T follicular helper cell (primary cell): ENCODE measurements at places on chromosomes 13 and 19.

- DNase-seq: no peak
Measured at GRCh38 chr13:30619731-30620130, 2.0 kb downstream of the USPL1 start.

DNA sequence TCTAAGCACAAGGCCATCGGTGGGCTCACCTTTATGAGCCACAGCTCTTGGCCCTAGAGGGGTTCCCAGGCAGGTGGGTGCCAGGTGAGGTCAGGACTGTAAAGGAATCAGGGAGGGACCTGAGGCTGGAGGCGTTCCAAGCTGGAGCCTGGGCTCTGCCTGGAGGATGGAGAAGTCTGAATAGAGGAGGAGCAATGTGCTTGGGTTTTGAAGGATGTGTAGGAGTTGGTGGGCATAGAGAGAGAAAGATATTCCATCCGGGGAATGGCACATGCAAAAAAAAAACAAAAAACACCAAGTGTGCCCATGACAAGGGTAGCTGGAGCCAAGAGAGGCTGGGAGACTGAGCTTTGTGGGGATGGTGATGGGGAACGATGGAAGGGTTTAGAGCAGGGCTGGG lies 2.4 kb downstream of the GRIN3B start:
- DNase-seq: no peak

GRCh38 chr19:48154003-48154402 lies 16.1 kb downstream of the LIG1 start:
- no peak for DNase-seq

DNA sequence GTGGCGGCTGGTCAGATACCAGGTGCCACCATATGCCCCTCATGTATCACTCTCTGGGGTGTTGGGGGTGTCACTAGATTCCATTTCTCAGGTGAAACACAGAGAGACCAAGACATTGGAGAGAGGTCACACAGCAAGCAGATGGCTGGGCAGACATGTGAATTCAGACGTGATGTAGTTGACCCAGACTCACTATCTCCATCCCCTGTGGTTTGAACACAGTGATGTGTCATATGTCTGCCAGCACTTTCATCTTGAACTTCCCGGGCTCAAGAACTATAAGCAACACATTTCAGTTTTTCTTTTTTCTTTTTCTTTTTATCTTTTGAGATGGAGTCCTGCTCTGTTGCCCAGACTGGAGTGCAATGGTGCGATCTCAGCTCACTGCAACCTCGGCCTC lies 16.1 kb upstream of the UPF1 start:
- no peak for DNase-seq

DNA sequence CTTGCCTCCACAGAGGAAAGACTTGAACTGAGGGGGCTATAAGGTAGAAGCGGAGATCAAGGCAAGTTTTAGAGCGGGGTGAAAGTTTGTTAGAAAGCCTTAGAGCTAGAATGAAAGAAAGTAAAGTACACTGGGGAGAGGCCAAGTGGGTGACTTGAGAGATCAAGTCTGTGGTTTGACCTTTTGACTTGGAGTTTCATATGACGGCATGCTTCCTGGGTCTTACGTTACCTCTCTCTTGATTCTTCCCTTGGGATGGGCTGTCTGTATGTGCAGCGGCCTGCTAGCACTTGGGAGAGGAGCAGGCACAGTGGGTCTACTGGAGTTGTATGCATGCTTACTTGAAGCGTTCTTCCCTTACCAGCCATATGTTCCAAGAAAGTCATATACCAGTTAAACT lies 1768.5 kb downstream of the PCDH9 start:
- no peak for DNase-seq

DNA sequence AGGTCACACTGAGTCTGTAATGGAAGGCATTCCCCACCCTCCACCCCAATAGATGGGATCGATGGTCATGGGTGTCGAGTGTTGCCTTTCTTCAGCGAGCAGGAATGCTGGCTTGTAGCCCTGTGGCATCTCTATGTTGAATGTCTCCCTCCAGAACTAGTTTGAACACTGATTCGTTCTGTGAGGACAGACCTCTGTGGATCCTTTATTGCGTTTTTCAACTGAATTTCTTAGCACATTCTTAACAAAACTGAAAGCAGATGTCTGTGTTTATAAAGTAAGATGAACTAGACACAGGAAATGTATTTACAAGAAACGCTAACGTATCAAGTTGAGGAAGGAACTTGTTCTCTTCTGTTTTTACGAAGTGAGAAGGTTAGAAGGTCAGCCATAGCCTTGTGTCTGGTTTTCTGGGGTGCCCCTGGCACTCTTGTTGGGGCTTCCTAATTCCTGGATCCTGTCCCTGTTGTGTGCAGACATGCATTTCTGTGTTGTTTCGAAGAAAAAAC lies 36.8 kb upstream of the TM9SF2 start:
- DNase-seq: no peak

DNA sequence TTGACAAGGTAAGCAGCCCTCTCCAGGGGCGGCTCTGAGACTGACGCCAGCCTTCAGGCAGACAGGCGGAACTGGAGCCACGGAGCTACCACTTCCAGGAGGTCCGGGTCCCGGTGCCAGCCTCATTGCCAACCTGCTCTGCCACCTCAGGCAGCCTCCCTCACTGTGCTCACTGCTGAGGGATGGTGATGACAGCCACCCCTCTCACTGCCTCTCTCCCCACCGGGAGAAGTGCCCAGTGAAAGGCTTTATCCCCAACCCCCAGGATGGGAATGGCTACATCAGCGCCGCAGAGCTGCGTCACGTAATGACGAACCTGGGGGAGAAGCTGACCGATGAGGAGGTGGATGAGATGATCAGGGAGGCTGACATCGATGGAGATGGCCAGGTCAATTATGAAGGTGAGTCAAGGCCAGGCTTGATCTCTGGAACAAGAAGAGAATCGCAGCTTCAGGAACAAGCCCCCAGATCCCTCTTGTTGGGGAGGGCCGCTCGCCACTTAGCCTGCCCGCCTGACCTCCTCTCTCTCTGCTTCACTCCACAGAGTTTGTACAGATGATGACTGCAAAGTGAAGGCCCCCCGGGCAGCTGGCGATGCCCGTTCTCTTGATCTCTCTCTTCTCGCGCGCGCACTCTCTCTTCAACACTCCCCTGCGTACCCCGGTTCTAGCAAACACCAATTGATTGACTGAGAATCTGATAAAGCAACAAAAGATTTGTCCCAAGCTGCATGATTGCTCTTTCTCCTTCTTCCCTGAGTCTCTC lies 7.6 kb downstream of the CALM3 start:
- no peak for DNase-seq

DNA sequence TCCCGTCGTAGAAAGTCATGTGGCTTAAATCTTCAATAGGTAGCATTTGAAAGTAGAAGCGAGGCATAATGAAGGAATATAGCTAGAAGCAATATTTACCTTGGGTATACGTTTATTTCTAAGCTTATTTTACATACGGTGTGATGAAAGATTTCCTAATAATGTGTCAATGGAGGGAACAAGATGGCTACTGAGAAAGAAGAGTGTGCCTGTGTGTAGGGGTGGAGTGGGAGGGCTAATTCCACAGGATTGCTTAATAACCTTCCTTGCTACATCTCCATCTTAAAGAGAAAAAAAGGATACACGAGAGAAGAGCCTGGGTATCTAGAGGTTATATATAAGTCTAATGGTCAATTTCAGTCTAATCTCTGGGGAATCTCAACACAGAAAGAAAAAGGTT lies 2.0 kb downstream of the SPART start:
- DNase-seq: no peak

DNA sequence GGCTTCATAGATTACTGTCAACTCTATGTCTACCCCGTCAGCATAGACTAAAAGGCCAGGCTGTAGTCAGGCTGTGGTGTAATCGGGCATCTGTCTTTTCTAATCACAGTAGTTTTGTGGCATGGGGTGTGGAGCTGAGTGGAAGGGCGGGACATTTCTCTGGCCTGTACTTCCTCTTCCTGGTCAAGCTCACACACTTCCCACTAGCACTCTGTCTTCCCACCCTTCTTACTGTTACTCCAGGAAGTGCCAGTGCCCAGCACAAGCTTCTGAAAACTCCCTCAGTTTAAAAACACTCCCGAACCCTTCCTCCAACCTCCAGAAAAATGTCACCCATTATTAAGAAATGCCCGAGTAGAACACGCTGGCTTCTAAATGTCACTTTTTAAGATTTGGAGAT lies 229.8 kb downstream of the KLF5 start:
- no peak for DNase-seq

DNA sequence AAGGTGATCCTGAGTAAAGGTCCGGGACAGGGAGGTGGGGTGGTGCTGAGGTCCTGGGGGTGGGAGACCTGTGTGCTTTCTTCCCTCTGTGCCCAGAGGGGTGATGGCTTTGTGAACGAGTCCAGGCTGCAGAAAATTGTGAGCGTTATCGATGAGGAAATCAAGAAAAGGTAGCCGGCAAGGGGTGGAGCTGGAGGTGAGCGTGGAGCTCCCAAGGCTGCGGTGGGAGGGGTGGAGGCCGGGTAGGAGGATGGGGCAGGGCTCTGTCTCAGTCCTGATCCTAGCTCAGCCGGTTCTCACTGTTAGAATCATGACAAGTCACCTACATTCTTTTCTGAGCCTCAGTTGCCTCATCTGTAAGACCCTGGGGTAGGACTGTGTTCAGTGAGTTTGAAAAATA lies 4.0 kb downstream of the SELENOV start:
- no peak for DNase-seq
